ENCODE measurements at places on chromosomes 7 and 10.

DNA sequence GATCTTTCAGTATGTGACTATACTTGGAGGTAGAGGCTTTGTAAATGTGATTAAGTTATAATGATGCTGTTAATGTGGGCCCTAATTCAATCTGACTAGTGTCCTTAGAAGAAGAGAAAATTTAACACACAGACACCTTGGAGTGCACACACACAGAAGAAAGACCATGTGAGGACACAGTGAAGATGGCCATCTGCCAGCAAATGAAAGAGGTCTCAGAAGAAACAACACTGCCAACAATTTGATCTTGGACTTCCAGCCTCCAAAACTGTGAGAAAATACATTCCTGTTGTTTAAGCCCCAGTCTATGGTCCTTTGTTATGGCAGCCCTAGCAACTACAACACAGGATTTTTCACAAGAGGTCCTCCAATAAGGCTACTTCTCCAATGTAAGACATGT, 120.9 kb upstream of the ABCB5 start:
- no peak for DNase-seq

DNA sequence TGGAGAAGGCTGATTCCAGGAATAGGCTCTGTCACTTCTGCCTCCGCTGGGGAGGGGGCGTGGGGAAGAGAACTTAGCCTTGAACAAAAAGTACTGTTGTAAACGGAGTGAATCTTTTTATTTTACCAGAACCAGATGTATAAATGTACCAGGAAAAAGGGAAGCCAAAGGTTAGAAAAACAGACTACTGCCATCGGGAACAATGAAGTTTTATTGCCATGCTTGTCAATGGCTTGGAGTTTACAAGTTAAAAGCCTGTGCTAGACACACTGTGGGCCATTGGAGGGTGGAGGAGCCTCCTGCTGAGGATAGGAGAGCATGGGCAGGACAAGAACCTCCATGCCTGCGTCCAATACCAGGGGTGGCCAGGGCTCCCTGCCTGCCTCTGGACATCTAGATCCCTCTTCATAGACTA, 161.7 kb upstream of the LYZL2 start:
- no peak for DNase-seq

- no peak for DNase-seq
Observed at GRCh38 chr10:19204246-19204917, 155.8 kb downstream of the MALRD1 start.

GRCh38 chr7:50411332-50411731, 38.8 kb downstream of the FIGNL1 start:
- DNase-seq = peak; percentile 41

DNA sequence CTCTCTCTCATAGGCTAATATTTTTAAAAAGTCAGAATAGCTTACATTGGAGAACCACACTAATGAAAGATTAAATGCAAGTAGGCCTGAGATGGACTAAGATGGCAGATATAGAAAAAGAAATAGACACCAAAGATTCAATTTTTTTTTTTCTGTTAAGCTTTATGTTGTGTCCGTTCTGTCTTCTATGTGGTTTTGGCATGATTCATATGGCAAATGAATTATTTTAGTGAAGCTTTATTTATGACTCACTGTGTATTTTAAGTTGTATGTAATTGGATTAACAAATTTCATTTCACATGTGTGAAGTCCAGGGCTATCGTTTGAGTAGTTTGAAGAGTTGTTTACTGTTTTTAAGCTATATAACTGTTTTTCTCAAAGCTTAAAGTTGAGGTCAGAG, 214.8 kb downstream of the CAMK1D start:
- DNase-seq = peak; percentile 40

- DNase-seq = no peak
Observed at GRCh38 chr10:124346831-124347230, 71.9 kb downstream of the OAT start.

DNA sequence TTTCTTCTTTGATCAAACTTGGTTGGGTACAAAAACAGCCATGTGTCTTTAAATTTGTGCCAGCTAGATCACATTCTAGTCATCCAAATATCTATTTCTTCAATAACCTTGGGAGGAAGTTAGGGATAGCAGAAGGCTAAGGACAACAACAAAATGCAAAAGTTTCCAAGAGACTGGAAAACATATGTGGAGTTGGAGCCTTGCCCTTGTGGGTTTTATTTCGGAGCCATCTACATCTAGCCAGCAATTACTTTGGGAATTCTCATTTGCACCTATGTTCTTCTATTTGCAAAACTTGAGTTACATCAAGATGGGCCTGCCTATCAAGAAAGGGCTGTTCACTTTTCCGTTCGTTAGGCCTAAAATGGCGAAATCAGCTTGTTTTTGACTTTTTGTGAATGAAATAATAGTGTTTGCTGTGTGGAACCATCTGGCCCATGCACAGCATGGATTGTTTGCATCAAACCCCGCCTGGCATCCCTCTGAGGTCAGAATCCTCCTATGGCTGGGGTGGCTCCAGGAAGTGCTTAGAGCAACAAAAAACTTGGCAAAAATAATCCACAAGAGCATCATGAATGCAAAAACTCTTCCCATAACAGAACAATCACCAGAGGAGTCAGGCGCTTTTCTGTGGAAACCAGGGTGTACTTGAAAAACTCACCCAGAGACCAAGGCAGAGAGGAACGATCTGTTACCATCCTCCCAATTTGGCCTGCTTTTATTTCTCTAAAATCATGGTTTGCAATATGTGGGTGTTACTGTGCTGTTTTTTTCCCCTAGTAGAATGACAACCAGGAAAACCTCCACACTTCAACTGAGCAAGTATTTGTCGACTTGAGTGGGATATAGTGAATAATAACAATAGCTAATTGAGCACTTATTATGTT, 36.2 kb upstream of the XPNPEP1 start:
- no peak for DNase-seq

GRCh38 chr10:85667638-85668233, 698.9 kb downstream of the GRID1 start:
- no peak for DNase-seq

GRCh38 chr10:126286256-126286780, 102.0 kb downstream of the ADAM12 start:
- DNase-seq = no peak

DNA sequence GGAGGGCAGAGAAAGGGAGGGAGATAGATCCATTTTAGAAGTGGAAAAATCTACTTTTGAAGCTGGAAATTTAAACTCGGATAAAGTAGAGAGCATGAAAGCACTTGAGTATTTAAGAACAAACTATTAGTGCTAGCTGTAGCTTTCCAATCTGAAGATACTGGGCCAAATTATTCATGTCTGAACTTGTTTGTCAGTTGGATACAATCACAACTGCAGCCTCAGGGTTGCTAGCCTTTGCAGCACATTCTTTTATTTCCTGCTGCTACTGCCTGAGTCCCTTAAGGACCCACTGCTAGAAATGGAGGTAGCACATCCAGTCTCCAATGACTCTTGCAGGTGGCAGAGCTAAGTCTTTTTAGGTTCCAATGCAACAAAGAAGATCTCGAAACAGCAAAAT, 8.3 kb upstream of the SLC25A13 start:
- no peak for DNase-seq

DNA sequence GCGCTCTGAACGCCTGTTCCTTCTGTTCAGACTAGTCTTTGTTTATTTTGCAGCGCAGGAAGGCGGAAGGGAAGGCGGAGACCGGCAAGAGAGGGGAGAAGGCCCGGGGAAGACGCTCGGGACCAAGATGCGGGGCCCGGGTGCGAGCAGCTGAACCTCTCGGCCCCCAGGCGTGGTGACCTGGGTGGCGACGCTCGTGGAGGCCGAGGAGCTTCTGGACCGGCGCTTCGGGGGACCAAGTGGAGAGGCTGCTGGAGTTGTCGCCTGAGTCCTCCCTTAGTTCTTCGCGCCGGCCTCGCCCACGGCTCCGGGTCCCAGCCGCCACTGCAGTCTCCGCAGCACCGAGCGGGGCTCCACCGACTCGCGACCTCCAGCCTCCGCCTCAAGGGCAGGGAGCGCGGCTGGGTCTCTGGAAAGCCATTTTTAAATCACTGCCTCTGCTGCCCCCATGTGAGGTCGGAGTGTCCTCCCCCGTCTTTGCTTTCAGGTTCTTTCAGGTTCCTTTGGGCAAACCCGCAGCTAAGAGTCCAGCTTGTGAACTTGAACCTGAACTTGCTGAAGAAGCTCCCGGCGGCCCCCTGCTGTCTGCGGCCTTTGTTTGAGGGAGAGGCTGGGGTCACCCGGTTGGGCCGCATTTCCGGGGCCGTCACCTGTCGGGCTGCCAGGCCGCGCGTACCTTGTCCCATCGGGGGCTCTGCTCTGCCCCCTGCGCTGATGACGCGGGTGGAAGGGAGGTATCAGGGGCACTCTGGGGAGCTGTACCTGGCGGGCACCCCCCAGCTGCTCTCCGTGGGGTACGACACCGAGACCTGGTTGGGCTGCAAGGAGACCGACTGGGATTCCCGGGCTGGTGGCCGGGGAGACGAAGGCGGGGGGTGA, 136.0 kb downstream of the KIF20B start:
- DNase-seq = peak; percentile 59

GRCh38 chr10:28558923-28559508, 26.1 kb downstream of the WAC start:
- DNase-seq = no peak

DNA sequence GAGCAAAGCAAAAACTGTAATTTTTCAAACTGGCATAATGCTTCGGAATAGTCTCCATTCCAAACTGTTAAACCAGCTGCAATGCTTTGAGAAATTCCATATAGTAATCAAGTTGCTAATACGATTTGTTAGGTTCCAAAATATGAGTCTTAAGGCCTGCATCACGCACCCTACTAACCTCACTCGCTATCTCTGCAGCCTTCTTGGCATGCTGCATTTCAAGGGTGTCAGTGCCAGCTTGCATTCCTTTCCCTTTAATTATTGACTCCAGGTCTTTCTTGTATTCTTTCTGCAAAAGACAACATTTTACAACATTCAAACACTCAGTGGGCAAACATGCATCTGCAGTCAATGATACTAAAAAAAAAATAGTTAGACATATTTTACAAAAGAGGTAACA, 61.8 kb downstream of the NEBL start:
- no peak for DNase-seq

DNA sequence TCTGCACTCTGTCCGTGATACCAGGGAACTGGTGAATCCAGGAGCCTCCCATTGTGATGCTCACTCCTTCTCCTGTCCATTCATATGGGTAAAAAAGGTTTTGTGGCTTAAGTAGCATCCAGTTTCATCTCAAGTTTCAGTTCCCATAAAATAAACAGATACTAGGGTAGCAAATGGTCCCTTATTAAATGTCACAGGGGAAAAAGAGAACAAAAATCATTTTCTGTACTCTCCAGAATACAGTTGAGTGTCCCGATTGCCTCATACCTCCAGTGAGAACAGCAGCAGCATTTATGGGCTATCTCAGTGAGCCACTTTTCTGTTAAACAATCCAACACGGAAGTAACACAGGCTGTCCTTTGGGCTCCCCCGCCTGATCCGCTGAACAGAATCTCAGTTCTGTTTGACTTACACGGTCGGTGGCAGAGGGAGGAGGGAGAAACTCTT, 179.6 kb downstream of the CELF2 start:
- DNase-seq = peak; percentile 45

DNA sequence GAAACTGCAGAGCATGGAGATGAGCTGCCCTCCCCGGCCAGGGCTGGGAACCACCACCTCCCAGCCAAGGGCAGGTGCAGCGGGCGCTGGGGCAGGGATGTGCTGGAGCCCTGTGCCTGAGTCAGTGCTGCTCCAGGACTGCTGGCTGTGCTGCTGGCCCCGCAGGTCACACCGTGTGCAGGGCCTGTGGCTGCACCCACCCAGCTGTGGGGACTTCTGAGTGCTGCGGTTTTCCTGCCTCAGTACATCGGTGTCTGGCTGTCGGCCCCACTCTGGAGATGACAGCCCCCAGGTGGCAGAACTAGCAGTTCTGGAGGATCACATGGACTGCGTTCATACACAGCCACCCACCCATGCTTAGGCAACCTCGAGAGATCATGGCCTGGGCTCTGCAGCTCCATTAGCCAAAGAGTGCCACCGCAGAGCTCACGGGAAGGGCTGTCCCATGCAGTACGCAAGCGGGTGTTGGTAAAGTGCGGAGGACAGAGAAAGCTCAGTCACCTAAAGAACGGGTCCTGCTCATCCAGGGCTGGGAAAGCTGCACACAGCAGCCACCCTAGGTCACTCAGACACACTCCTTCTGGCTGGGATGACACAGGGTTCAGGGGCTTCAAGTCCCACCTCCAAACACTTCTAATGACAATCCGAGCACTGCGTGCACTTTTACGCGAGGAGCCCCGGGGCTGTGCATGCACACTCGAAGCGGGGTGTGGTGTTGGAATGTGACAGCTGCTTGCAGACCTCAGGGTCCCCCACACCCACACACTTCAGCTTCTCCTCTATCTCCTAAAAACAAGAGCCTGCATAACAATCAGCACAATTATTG, 198.1 kb upstream of the PPP2R2D start:
- no peak for DNase-seq

- no peak for DNase-seq
Observed at GRCh38 chr7:143480501-143480900, 2.8 kb downstream of the TAS2R41 start.

GRCh38 chr10:23918090-23918723, 290.7 kb upstream of the KIAA1217 start:
- DNase-seq = no peak

GRCh38 chr10:61284222-61284890, 168.8 kb downstream of the TMEM26 start:
- peak; percentile 8 for DNase-seq

GRCh38 chr7:2358968-2359527, 4.4 kb downstream of the EIF3B start:
- DNase-seq = no peak

DNA sequence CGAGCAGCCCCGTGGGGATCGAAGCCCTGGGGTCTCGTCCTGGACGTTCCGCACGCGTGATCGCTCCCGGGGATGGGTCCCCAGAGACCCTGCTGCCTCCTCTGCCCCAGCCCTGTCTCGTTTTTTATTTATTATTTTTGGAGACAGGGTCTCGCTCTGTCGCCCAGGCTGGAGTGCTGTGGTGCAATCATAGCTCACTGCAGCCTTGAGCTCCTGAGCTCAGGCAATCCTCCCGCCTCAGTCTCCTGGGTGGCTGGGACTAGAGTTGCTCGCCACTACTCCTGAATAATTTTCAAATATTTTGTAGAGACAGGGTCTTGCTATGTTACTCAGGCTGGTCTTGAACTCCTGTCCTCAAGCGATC, 319 bp upstream of the STX1A start:
- no peak for DNase-seq

- DNase-seq = no peak
Observed at GRCh38 chr10:11255796-11256444, 238.2 kb downstream of the CELF2 start.

DNA sequence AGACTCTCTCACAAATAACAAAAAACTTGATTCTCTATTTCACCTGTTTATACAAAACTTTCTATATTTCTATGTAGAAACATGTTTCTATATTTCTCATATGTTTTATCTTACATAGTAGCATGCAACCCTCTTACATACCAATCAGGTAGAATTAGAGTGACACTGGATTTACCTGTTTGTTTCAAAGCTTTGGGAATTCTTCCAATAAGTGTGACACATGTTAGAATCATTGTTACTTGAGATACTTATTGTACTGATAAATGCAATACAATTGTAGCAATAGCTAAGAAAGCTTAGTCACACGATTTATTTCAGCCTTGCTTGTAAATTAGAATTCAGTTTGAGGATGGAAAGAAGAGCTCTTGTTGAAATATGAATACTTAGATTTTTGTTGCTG, 4.9 kb downstream of the HYAL4 start:
- DNase-seq = no peak

GRCh38 chr10:58189269-58189668, 78.4 kb downstream of the IPMK start:
- no peak for DNase-seq

Data from GM13977 (cell line).